ENCODE measurements at places on chromosomes 7 and 10. TPM values are rescaled to one million over a fixed set of nuclear protein-coding genes. Genes with fewer than 3 reads are reported as not detected.

GRCh38 chr10:22764639-22765038 lies 50.3 kb upstream of the PIP4K2A start:
- no peak for DNase-seq

DNA sequence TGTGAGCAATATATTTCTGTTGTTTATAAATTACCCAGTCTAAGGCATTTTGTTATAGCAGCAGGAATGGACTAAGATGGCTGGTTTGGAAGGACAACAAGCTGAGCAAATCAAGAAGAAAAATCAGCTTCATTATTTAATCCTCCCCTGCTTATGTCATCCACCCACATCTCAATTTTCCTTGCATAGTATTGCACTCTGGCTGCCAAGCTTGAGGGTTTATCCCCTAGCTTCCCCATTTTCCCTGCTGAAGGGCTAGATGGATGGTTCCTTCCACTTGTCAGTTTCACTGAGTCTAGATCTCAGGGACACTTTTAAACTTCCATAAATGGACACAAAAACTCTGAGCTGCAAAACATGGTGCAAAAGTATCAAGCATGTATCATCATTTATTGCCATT lies 75.2 kb upstream of the LAMB4 start:
- no peak for DNase-seq

DNA sequence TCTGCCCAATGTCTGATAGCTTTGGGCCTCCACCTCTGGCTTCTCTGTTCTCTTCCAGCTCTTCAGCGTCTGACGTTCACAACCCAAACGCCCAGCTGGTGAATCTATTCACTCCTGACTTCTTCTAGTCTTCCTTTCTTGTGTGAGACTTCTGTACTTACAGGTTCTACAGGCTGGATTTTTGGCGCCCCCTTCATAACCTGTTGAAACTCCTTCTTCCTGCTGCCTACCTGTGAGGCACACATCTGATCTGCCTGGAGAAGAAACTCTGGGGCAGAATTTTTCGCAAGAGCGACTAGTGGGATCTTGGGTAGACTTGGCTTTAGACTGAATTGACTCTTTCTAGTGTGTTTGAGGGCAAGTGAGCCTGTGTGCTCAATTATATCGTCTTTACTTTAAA lies 249.3 kb downstream of the REEP3 start:
- no peak for DNase-seq

DNA sequence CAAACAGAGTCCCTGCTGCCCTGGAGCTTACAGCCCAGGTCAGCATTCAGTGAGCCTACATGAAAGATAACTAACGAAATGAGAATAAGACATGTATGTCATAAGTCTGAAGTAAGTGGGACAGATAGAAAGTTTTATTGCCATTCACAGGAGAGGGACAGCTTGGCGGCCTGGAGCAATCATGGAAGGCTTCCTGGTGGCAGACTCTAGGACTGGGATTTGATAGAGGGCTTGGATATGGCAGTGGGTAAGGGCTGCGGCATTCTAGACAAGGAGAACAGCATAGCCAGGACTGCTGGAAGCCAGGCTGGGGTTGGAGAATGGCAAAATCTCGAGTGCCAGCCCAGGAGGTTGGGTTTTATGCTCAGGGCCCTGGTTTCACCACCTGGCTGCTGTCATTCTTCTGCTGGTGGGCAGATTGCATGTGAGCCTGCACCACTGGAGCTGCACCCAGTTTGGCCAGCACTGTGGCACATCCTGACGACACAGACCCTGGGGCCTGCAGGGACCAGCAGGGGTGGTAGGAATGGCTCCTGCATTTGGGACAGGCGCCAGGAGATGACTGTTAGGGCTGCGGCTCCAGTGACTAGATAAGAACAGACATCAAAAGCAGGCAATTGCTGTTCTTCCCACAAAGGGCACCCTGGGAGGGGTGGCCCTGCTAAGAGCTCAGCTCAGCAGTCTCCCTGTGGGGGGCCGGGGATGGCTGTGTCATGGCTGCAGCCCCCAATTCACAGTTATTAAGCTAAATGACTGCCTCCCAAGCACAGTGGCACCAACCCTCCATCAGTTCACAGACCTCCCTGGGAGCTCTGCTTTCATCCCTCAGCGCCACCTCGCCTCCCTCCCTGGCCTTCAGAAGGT lies 161.1 kb downstream of the RPS24 start:
- DNase-seq, result no peak

DNA sequence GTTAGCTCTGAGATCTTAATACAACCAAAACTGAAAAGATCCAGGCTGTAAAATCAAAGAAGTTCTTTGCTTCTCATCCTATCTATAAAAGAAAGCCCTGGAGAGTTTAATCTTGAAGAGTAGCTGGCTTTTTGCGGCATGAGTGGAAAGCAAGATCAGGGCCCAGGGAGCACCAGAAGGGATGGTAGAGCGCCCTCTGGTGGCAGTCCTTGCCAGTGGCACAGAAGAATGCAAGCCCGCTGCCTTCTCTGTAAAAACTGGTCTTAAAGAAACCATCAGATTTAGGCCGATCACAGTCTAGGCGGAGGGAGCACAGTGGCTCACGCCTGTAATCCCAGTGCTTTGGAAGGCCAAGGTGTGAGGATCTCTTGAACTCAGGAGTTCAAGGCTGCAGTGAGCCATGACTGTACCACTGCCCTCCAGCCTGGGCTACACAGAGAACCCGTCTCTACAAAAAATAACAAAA lies 35.6 kb downstream of the CPN1 start:
- peak; percentile 23 for DNase-seq

- DNase-seq, result no peak
These were observed 12.5 kb upstream of the CUX1 start for GRCh38 chr7:101804967-101805366.

- DNase-seq, result no peak
These were observed 11.0 kb downstream of the GUSB start for GRCh38 chr7:65971021-65971420.

- no peak for DNase-seq
These were observed 30.0 kb downstream of the STEAP4 start for GRCh38 chr7:88276605-88277153.

DNA sequence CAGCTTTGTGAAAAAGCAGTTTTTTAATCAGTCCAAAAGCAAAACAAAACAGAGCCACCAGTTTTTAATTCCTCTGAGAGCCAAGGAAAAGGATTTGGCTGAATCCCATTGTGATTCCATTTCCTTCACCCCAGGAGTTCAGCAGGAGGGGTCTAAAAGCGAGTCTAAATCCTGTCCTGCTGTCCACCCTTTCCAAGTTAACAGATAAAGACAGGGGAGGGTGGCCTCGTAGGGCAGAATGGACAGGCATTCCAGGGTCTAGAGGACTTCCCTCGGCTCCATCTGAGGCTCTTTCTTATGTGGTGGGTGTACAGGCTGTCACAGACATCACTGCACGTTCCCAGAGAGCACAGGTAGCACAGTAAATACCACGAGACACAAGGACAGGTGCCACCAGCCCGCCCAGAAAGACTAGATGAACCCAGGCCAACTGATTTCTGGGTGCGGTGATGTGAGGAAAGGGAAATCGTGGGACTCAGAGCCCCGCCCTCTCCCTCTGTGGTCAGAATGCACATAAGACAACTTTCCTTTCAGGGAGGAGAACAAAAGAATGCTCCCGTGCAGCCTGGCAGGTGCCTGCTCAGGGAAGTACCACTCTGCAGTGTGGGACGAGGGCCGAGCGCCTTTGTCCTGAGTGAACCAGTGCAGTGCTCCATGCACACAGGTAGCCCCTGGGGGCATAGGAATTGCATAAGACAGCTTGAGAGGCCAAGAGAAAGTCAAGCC lies 119.7 kb downstream of the ABLIM1 start:
- no peak for DNase-seq

DNA sequence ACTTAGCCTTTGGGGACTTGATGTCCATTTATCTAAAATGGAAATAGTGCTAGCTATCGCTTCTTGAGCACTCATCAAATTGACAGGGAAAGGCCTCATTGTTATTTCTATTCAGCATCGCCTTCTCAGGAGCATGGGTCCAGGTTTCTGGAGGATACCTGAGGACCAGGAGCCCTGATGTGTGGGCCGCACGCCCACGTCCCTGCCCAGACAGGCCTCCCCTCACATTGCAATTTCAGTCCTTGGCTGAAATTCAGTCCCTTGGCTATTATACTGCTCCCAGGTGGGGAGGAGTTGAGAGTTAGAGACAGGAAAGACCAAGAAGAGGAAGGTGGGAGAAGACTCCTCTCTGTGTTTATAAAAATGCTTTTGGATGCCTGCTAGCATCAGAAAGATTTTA lies 38.9 kb downstream of the GPRIN2 start:
- no peak for DNase-seq

DNA sequence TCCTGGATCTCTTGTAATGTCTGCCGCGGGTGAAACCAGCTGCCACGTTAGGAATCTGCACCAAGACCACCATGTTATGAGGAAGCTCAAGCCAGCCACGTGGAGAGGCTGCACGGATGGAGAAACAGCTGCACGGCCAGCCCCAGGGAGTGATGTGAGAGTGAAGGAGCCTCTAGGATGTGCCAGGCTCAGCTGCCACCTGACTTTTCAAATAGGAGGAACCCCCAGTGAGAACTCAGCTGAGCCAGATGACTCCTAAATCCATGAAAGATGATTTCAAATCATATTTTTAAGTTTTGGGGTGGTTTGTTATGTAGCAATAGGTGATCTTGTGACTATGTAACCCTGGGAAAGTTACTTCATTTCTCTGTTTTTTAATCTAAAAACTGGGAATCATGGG lies 71.7 kb downstream of the PRKAG2 start:
- DNase-seq, result no peak

The KLF14 gene
- not detected for polyA plus RNA-seq

The ODAD2 gene
- polyA plus RNA-seq, result 3.9 TPM

The UCN3 gene
- polyA plus RNA-seq, result not detected

The LIPJ gene
- not detected for polyA plus RNA-seq

The CACNB2 gene
- polyA plus RNA-seq, result 0.12 TPM
